ENCODE measurements at places on chromosomes 1 and 21. TPM values are rescaled to one million over a fixed set of nuclear protein-coding genes. Genes with fewer than 3 reads are reported as not detected.

GRCh38 chr1:89545264-89546038 lies 20.8 kb downstream of the LRRC8B start:
- DNase-seq = no peak

DNA sequence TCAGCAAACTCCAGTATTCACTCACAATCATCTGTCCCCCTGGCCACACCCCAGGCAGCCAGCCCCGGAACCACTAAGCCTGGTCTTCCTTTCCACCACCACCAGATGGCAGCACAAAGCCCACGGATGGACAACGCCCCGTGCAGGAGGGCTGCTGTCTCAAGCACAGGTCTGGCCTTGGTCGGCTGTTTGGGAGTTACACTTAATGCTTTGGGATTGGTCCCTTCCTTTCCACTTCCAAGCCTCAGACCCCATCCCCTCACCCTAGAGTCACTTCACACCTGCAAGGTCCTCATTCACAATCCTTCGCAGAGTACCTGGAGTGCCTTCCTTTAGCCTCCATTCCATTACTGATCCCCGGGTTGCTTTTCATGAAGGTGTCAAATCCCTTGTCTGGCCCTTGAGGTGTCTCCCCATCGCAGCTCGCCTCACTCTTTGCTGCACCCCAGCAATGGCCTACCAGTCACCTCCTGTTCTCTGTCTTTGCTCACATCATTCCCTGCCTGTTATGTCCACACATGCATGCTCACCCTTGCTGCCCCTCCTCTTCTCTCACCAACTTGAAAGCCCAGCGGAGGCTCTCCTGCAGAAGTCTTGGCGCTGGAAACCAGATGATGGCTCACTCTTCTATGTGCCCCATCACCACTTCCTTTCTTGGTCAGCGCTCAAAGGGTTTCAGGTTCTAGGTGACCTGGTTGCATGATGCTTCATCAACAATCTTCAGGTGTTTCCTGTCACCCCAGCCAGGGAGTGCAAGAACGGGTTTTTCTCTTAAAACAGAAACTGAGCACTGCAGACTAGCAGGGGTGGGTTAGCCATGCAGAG lies 24.9 kb upstream of the KCNA2 start:
- peak; percentile 17 for DNase-seq

GRCh38 chr1:157958263-157958662 lies 35.2 kb upstream of the KIRREL1 start:
- no peak for DNase-seq

DNA sequence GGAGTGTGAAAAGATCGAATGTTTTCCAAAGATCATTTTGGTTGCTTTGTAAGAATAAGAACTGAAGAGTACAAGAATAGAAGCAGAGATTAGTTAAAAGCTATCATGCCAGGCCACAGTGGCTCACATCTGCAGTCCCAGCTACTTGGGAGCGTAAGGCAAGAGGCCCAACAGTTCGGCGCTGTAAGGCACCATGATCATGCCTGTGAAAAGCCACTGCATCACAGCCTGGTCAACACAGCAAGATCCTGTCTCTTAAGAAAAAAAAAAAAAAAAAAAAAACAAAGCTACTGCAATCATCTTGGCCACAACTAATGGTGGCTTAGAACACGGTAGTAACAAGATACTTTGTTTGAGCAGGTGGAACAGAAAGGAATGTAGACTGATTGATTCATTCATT lies 116.2 kb downstream of the EIF4G3 start:
- DNase-seq = no peak

DNA sequence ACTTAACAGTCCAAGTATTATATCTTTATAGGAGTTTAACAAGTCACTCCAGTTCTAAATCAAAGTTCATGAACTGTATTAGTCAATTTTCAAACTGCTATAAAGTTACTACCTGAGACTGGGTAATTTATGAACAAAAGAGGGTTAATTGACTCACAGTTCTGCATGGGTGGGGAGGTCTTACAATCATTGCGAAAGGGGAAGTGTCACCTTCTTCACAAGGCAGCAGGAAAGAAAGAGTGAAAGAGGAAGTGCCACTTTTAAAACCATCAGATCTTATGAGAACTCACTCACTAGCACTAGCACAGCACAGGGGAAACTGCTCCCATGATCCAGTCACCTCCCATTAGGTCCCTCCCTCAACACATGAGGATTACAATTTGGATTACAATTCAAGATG lies 70.0 kb downstream of the CLCA4 start:
- DNase-seq = no peak

DNA sequence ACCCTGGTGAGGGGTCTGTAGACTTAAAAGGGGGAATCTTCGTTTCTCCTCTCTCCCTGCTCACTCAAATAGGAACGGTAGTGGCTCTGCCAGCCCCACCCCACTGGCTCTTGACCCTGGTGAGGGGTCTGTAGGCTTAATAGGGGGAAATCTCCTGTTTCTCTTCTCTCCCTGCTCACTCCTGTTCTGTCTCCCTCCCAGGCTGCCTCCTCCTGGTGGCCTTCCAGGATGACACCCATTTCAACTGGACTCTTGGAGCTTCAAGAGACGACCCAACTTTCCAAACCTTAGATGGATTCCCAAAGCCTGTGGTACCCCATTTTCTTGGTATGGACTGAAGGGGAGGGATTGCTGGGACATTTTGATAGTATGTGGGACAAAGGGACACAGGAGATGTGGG lies 1.4 kb upstream of the EPHB2 start:
- DNase-seq = no peak

GRCh38 chr1:39129514-39129913 lies 75.0 kb upstream of the MACF1 start:
- no peak for DNase-seq

YOD1 gene
- total RNA-seq = 7.1 TPM

CD53 gene
- total RNA-seq = 0.49 TPM

LRRC41 gene
- 55.3 TPM for total RNA-seq

AK4 gene
- 26.8 TPM for total RNA-seq

GJB5 gene
- not detected for total RNA-seq

NBPF4 gene
- not detected for total RNA-seq

Measured in Panc1 (cell line).